Left ventricle myocardium inferior (tissue), 1 donor: ENCODE measurements at places on chromosomes 2 and 18.
A peak's percentile ranks its signal among the peaks of the same experiment; 100 is the strongest.

DNA sequence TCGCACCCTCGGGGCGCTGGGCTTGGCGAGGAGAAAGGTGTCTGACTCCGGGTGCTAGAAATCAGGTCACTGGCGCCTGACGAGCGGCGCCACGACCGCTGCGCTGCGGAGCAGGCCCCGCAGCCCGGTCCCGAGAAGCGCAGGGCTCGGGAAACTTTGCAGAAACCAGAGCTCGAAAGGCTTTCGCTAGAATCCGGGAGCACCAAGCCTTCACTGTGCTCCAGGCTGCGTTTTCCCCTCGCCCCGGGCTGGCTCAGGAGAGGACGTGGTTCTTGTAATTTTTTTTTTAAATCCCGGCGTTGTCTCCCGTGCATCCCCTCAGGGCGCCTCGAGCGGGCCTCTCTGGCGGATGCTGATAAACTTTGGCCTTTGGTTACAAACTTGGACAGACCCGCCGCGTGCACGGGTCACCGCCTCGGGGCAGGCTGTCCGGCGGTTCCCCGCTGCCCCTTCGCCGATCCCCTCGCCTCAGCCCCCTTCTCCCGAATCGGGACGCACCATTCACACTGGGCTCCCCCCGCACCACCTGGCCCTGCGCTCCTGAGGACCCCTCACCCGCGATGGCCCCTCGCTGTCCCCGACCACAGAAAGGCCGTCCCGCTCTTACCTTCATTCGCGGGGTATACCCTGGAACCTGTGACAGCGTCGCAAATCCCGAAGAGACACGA, 419 bp downstream of the EPHA4 start:
- peak; percentile 24 for DNase-seq

DNA sequence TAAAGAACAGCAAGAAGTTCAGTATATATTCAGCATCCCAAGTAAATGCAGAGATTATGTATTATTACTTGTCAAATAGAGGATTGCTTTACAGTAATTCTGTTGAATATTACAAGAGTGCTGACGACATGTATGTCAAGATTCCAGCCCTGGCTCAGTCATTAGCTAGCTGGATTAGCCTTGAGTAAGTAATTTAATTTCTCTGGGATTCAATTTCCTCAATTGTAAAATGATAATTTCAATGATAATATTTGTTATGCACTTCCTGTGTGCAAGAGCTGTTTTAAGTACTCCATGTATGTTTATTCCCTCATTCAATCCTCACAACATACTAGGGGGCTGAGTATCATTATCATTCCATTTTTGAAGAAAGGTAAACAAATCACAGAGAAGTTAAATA, 44.0 kb downstream of the TCF4 start:
- DNase-seq: no peak

- no peak for DNase-seq
Measured at GRCh38 chr2:172826522-172826921, 90.9 kb downstream of the RAPGEF4 start.

DNA sequence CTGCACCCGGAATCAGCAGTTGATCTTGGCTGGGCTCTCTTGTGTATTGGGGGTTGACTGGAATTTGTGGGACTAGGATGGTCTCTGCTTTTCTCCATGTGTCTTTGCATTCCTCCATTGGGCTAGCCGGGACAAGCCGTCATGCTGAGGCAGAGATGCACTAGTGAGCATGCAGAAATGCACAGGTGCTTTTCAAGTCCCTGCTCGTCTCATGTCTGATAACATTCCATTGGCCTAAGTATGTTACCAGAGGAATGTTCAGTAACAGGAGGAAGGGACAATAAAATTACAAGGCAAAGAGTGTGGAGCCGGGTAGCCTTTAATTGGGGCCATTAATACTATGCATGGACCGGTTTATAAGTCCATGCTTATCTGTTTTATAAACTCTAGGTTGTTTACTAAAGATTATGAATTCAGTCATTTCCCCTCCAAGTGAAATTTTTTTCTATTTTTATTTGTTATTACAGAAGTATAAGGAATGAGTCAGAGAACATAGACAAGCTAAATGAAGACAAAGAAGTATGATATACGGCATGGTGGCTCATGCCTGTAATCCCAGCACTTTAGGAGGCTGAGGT, 24.4 kb upstream of the AAK1 start:
- no peak for DNase-seq

DNA sequence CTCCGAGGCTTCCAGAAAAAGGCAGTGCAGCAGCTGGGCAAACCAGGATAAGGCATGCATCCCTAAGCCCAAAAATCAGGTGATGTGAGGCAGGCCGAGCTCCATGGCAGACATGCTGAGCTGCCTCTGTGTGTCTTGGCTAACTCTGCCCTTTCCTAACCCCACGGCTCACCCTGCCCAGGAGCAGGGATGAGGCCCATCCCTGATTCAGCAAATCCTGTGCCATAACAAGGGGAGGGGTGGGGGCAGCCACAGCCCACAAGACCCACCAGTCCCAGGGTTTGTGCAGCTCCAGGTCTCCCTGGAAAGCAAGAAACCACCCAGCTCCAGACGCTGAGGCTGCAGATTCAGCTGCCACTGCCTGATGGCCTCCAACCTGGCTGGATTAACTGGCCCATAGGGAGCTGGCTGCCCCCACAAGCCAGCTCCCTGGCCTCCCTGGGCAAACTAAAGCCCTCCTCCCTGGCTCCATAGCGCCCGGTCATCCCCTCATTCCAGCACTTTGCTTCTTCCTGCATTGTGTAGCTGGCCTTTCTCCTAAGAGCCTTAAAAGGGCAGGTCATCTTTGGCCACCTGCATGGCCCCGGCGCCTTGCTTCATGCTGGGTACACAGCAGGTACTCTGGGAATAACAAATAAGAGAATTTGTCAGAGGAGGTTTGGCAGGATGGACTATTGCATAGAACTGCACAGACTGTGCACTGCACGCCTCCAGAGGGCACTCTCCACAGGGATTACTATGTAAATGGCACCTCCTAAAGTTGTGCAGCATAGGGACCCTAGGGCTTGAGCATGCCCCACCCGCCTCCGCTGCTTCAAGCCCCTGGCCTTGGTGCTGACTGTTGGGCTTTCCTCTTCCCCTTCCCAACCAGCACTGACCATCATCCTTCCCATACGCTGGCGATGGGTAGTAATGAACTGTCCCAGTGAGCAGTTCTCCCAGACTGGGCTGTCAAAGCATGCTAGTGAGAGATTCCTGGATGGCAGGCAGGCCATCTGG, 10.7 kb downstream of the STEAP3 start:
- no peak for DNase-seq

DNA sequence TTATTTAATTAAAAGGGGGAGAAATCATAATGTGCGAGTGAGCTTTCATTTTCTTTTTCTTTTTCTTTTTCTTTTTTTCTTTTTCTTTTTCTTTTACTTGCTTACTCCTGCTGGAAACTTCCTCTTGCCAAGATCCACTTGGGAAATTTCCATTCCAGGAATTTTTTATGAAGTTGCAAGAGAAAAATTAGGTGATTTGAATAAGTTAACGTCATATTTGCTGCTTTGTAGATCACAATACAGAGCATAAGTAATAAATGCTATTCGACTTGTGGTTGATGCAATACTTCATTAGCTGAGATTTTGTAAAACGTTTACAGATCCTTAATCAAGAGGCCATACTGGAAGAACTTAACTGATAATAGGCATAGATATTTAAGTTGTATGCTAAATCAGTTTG, 354.7 kb upstream of the SMIM21 start:
- DNase-seq: no peak

DNA sequence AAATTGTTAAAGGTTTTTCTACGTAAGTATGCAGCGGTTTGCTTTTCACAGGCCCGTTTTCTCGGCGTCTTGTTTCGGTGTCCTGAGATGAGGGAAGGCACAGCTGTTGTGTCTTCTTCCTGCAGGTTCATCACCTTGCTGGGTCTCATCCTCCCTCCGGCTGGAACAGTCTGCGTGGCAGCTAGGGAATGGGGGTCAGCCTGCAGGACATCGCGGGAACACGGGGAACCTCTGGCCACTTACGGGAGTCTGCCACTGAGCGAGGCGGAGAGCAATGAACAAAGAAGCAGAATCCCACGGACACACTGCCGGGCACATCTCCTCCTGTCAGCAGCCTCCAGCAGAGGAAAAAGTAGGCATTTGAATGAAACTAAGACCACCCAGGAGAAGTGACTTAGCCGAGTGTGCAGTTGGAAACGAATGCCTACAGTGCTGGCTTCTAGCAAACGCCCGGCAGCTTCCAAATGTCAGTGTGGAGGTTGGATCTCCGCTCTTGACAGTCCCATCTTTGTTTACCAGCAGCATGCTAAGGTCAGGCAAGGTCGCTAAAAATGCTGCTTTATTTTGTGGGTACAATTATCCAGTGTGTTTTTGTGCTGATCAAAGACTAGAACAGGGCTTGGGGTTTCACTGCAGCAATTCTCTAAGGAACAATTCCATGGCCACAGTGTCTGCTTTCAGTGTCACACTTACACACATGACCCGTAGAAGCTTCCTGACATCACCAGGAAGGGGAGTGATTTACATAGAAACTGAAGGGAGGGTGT, 109.8 kb upstream of the SEC11C start:
- DNase-seq: no peak

DNA sequence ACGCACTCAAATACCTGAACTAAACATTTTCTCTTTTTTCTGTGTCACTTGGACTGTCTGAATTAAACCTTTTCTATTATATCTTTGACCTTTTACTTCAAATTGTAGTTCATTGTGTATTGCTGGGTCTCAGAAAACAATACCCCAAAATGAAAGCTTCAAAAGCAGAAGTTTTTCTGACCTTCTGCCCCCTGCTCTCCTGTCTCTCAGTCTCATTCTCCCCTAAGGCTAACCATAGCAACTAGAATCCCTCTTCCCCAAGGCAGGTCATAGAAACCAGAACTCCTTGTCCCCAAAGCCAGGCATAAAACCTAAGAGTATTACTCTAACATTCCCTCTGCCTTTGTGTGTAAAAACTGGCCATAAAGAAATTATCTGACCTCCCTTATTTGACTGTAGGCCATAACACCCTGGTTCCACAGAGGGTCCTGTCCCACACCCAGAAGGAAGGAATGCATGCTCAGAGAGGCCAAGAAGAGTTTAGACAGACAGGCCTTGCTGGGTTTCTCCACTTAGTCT, 93.5 kb upstream of the B3GNT2 start:
- DNase-seq: no peak

- DNase-seq: no peak
Measured at GRCh38 chr2:105179469-105180372, 61.8 kb upstream of the GPR45 start.

- no peak for DNase-seq
Measured at GRCh38 chr2:85015653-85016360, 44.8 kb downstream of the KCMF1 start.

DNA sequence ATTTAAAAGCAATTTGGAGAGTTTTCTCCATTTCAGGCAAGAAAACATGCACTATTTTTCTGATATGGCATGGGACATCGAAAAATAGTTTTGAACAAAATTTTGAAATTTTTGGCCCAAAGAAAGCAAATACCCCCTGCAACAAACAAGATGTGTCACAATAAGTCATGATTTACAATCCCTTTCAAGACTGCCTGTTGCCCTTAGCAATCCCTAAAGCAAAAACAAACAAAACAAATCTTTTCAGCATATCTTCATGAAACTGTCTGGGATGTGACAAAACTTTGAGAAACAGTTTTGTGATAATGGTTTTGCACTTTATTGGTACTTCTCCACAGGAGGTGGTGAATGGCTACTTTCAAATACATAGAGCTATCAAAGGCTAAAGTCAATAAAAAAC, 1888.7 kb upstream of the PIK3C3 start:
- no peak for DNase-seq

DNA sequence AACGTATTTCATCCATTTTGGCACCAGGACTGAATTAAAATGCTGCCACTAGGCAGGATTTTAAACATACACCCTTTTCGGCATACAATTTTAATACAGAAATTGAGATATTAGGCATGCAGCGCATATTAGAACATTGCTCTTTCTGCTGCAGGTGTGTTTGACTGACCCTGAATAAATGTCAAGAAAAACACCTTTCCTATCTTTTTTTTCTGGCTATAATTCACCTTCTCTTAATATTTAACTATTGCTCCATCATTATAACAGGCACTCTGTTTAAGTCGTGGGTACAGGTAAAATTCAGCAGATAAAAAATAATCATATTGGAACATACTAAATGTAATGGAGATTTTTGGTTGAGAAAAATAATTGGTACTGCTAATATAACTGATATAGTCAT, 905.9 kb downstream of the NRXN1 start:
- no peak for DNase-seq

DNA sequence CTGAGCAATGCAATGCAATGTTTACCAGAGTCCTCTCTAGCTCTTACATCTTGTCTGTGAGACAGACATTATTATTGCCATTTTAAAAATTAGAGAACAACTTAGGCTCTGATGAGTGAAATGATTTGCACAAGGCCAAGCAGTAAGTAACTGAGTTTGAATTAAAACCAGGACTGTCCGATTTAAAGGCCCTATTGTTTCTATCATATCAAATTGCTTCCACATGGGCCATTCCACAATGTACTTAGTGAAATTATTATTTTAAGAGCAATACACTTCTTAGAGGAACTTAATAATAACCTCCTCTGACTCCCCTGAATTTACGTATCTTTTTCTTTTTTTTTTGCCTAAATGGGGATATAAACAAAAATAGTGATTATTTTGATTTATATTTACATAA, 64.6 kb downstream of the PLCL1 start:
- no peak for DNase-seq

GRCh38 chr18:79093986-79094385, 24.8 kb downstream of the ATP9B start:
- DNase-seq: no peak

- DNase-seq: no peak
Measured at GRCh38 chr18:37506001-37506400, 59.6 kb downstream of the CELF4 start.

DNA sequence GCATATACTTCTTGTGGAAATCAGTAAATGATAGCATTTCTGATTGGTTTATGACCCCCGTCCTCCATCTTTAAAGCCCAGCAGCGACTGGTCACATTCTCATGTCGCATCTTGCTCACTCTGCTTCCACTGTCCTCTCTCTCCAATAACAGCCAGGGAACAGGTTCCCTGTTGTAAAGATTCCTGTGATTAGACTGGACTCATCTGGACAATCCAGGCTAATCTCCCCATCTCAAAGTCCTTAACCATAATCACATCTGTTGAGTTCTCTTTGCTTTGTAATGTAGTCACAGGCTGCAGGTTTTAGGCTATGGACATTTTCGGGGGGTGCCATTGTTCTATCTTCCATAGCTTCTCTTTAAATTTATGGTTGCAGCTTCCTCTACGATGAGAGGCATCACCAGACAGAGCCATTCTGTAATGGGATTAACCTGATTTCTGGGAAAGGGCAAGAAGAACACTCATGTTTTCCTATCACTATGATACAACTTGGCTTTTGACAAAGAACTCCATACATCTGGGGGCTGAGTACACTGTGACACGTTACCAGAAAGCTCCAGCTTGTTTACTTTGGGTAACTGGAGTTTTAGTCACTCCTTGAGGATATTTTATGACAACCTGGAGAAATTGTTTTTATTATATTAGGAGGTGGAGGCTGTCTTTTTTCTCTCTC, 159.0 kb downstream of the NYAP2 start:
- no peak for DNase-seq

- DNase-seq: no peak
Measured at GRCh38 chr2:16613539-16614011, 52.1 kb downstream of the CYRIA start.

- DNase-seq: no peak
Measured at GRCh38 chr2:138104071-138104470, 139.8 kb downstream of the HNMT start.
